PC-3 (cell line): ENCODE measurements at places on chromosomes 1 and 21. TPM values are rescaled to one million over a fixed set of nuclear protein-coding genes. Genes with fewer than 3 reads are reported as not detected.

- H3K27ac ChIP-seq = no peak overlapping the region
- no peak overlapping the region for H3K4me3 ChIP-seq
- H3K27me3 ChIP-seq = no peaks in the 10 kb centered on the region
Measured at GRCh38 chr1:197481101-197481500, 213.0 kb downstream of the CRB1 start.

- H3K4me1 ChIP-seq = no peaks in the 10 kb centered on the region
- no peak overlapping the region for H3K27ac ChIP-seq
- no peaks in the 10 kb centered on the region for H3K36me3 ChIP-seq
- H3K4me3 ChIP-seq = no peak overlapping the region
- peaks cover 28% of the 10 kb centered on the region; the same call in 1 of the 2 replicates for H3K27me3 ChIP-seq
- DNase-seq = no peak
Measured at GRCh38 chr1:216660561-216660960, 62.7 kb downstream of the ESRRG start.

DNA sequence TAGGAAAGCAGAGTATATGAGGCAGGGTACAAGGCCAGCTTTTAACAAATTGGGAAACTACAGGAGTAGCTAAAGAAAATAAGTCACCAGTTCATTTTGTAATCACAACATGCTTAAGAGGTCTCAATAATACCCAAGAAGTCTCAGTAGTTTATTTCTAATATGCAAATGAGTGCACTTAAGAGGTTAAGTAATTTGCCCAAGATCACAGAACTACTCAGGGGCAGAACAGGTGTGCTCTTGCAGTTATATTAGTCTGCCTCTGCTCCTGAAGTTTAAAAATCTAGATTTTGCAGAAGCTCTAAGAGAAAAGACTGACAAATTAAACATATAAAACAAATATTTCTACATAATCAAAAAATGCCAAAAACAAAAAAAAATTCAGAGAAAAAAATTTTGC lies 6.9 kb downstream of the EPS15 start:
- no peak overlapping the region for H3K27ac ChIP-seq
- H3K27me3 ChIP-seq = no peaks in the 10 kb centered on the region
- no peak overlapping the region for H3K4me3 ChIP-seq
- H3K4me1 ChIP-seq = peaks cover 33% of the 10 kb centered on the region
- no peaks in the 10 kb centered on the region for H3K36me3 ChIP-seq

GRCh38 chr21:45981151-45982091 lies at the start of gene COL6A1:
Gene COL6A1, plus strand, starts transcription at chr21:45981770. Its CDS starts 81 bp downstream, at chr21:45981851.
- no peaks in the 10 kb centered on the region for H3K27me3 ChIP-seq
- peak within 1 kb of the TSS; percentile 84 for H3K27ac ChIP-seq
- peak within 1 kb of the TSS; percentile 88 for H3K4me3 ChIP-seq
- H3K36me3 ChIP-seq = peaks cover 21% of the 10 kb centered on the region
- H3K4me1 ChIP-seq = peaks cover 44% of the 10 kb centered on the region

Gene HAO2
- not detected in 2 replicates for total RNA-seq
